ENCODE measurements at places on chromosomes 3 and 15.

DNA sequence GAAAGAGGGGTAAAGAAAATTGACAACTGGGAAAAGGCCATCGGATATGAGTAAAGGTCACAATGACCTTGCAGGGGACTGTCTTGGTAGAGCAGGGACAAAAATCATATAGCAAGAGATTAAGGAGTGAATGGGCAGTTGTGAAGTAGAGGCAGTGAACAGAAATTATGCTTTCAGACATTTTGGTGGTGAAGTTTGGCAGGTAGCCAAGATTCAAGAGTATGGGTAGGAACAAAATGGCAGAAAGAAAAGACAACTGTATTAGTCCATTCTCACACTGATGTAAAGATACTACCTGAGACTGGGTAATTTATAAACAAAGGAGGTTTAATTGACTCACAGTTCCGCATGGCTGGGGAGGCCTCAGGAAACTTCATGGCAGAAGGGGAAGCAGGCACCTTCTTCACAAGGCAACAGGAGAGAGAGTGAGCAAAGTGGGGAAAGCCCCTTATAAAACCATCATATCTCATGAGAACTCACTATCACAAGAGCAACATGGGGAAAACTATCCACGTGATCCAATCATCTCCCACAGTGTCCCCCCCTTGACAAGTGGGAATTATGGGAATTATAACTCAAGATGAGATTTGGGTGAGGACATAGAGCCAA lies 84.0 kb downstream of the CGNL1 start:
- DNase-seq = no peak

- DNase-seq = no peak
Measured at GRCh38 chr15:75648156-75649000, 666 bp downstream of the SNX33 start.

- no peak for DNase-seq
Measured at GRCh38 chr15:36472672-36473071, 106.8 kb upstream of the CDIN1 start.

- DNase-seq = no peak
Measured at GRCh38 chr3:72155391-72156064, 370.6 kb upstream of the PROK2 start.

DNA sequence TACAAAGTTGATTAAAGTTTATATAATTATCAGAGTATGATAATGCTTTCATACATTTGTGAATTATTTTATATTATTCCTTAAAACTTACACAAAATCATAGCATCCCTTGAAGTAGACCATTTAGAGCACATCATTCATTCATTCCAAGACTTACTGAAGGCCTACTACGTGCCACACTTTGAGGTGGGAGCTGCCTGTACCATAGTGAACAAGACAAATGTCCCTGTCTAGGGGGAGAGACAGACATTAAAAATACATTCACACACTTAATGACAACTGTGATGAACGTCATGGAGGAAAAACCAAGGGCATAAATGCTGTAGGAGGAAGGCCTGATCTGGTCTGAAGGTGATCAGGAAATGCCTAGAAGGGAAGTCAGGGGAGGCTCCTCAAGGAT lies 12.1 kb downstream of the MCCC1 start:
- DNase-seq = no peak

DNA sequence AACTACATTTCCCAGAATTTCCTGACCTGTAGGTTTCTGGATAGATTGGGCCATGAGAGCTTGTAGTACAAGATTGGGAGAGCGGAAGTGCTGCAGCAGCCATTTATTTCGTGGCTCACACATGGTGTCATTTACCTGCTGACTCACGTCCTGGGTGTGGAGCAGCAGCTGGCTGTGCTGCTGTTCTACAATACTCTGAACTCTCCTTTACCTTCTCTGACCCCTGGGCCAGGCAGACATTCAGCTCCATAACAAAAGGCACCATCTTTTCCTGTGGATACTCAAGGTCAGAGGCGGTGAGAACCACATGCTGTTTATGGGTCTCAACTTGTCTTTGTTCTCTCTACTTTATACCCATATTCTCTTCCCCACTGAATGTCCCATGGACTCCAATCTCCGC lies 490.2 kb downstream of the IGSF11 start:
- no peak for DNase-seq

DNA sequence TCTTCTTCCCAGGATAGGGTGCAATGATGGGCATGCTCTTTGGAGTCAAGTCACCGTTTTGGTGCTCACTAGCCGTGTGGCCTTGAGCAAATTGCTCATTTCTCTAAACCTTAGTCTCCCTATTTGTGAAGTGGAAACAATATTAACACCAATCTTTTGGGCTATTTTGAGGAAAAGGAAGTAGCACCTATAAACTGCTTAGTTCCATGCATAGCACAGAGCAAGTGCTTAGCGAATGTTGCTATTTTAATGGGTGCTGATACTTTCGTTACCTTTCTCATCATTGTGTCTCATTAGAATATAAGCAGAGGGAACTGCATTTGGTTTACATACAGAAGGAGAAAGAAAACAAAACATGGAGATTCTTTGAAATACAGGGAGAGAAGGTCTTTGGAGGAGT lies 66.1 kb downstream of the BOC start:
- no peak for DNase-seq

DNA sequence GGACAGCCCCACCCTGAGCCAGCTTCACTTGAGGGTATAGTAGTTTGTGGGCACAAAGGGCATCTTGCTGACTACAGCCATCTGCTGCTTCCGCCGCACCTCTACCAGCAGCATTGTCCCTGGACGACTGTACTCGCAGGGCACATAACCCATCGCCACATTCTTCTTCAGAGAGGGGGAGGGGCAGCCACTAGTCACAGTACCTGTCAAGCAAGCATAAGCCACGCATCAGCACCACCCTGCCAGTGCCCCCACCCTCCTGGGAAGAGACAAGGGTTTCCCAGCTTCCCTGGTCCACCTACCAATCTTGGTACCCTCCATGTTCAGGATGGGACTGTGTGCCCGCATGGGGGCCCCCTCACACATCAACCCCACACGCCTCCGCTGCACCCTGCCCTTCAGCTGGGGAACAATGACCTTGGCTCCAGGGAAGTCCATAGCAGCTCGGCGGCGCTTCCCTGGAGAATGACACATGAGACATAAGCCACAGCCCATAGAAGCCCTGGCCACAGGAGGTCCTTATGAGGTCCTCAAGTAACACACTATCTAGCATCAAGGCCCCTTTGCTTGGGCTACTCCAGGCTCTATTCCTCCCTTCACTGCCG lies 4.7 kb downstream of the AMT start:
- DNase-seq = no peak

GRCh38 chr3:25576831-25577454 lies 87.8 kb downstream of the TOP2B start:
- no peak for DNase-seq

- DNase-seq = no peak
Measured at GRCh38 chr3:190545191-190545590, 31.3 kb downstream of the IL1RAP start.

DNA sequence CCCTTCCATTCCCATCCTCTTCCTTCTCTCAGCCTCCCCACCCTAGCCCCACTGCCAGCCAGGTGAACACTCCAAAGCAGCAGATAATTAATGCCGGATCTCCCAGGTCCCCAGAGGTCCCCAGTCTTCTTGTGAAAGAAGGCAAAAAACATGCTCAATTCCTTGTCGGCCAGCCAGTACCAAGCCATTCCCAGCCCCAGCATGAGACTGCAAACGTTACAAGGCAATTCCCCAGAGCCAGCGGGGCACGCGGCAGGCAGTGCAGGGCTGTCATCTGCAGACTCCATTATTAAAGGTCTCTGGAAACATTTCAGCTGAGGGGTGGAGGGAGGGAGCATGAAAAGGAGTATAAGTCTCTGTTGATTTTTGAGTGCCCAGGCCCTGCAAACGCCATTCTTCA lies 117.8 kb downstream of the XXYLT1 start:
- DNase-seq = no peak

DNA sequence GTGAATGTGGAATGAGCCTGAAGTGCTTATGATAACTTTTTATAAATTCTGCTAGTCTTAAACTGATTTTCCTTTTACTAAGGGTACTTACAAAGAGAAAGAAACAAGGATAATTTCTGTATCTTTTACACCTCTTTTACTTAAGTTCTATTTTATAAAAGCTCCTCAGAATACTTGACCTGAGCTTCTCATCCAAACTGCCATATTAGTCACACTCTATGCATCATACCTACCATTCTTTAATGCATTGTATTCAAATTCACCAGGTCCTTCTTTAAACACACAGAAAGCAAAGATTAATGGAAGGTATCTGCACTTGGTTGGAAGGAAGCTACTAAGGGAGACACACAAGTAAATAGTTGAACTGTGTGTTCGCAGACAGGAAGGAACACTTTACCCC lies 1.6 kb upstream of the TOPAZ1 start:
- DNase-seq = no peak

- no peak for DNase-seq
Measured at GRCh38 chr3:172965256-172965655, 175.8 kb downstream of the SPATA16 start.

- no peak for DNase-seq
Measured at GRCh38 chr15:70479056-70479455, 284.3 kb downstream of the UACA start.

Data from activated CD4-positive, CD25-positive, alpha-beta regulatory T cell (primary cell).